ENCODE measurements at places on chromosomes 11 and 22. TPM values are rescaled to one million over a fixed set of nuclear protein-coding genes. Genes with fewer than 3 reads are reported as not detected.

Gene CRYAB
- total RNA-seq, result not detected

Gene SPON1
- total RNA-seq, result not detected

Gene HSPB2
- total RNA-seq, result not detected

Gene MUC6
- not detected for total RNA-seq

Gene OR9G1
- total RNA-seq, result not detected

Gene GGTLC3
- total RNA-seq, result not detected

Gene MS4A3
- total RNA-seq, result not detected

Gene OR51I1
- not detected for total RNA-seq

Gene SLC22A8
- not detected for total RNA-seq

Gene OR5B21
- total RNA-seq, result 0.44 TPM

Gene SC5D
- total RNA-seq, result 22.7 TPM

Gene ARHGEF12
- total RNA-seq, result 61.1 TPM

Gene AQP11
- 0.82 TPM for total RNA-seq

Gene DEUP1
- total RNA-seq, result not detected

Gene ZBTB44
- total RNA-seq, result 36.9 TPM

Gene MMP12
- not detected for total RNA-seq

Gene LMO2
- total RNA-seq, result not detected

Gene KRTAP5-9
- not detected for total RNA-seq

Gene HTR3A
- total RNA-seq, result not detected

Gene APOL1
- total RNA-seq, result 55.6 TPM

Gene PRAME
- total RNA-seq, result not detected

Gene FAM180B
- not detected for total RNA-seq

Gene APOBEC3B
- 32.8 TPM for total RNA-seq

Gene SCUBE1
- total RNA-seq, result 0.40 TPM

Gene TESMIN
- total RNA-seq, result 3.3 TPM

Gene GGTLC2
- total RNA-seq, result not detected

Gene MMP13
- total RNA-seq, result not detected

Gene CDC42EP1
- 0.47 TPM for total RNA-seq

Gene KRTAP5-1
- total RNA-seq, result not detected

Gene RIC8A
- 110 TPM for total RNA-seq

Gene RAB36
- 0.26 TPM for total RNA-seq

Gene SHANK2
- total RNA-seq, result not detected

Gene BACE1-AS
- total RNA-seq, result 4.5 TPM

Gene IGSF9B
- total RNA-seq, result 19.6 TPM

Gene CSNK2A3
- total RNA-seq, result 0.53 TPM

Gene BTBD18
- not detected for total RNA-seq

Gene BAIAP2L2
- 0.37 TPM for total RNA-seq

Gene OR10D3
- total RNA-seq, result not detected

Gene ADORA2A
- total RNA-seq, result 19.7 TPM

Gene PDGFD
- 0.15 TPM for total RNA-seq

Gene ADM2
- total RNA-seq, result 5.3 TPM

Gene SCN3B
- total RNA-seq, result not detected

Gene SCGB1D2
- total RNA-seq, result not detected
